GDM1 (cell line): ENCODE measurements at places on chromosomes 12 and 14.

DNA sequence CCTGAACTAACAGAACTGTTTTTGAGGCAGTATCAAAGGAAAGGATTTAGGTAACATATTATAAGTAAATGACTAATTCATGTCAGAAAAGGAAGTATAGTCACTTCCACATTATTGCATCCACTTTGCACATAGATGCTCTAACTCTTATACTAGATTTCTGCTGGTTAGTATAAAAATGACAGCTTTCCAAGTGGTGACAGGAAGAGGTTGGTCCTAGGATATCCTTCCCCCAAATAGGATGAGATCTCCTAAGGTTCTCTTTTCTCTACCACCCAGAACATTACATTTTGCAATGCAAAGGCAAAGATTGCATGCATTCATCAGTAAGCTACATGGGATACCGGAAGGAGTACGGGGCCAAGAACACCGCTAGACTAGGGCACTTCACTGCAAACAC is 15.2 kb downstream of the DAD1 start:
- no peak for DNase-seq

DNA sequence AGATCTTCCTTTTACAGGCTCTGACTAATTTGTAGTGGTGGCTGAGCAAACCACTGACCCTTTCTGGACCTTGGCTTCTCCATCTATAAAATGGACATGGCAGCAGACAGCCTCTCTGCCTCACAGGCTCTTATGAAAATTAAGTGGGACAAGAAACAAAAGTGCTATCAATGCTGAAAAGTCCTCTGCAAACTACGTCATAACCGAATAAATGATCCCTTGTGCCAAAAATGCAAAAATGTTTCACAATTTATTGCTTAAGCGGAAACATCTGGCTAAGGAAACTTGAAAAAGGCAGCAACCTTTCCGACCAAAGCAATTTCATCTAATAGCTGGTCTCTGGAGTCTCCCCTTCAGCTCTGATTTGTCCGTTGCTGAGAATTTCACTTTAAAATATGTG is 108.5 kb upstream of the PLXNC1 start:
- DNase-seq = no peak

- DNase-seq = no peak
Observed at GRCh38 chr12:29655861-29656260, 127.9 kb downstream of the TMTC1 start.

GRCh38 chr12:52432559-52433207 is 1.5 kb downstream of the KRT75 start:
- DNase-seq = no peak

- DNase-seq = no peak
Observed at GRCh38 chr12:67377541-67377940, 108.4 kb downstream of the CAND1 start.

GRCh38 chr14:60642270-60643140 is 6.8 kb downstream of the SIX1 start:
- DNase-seq = no peak

DNA sequence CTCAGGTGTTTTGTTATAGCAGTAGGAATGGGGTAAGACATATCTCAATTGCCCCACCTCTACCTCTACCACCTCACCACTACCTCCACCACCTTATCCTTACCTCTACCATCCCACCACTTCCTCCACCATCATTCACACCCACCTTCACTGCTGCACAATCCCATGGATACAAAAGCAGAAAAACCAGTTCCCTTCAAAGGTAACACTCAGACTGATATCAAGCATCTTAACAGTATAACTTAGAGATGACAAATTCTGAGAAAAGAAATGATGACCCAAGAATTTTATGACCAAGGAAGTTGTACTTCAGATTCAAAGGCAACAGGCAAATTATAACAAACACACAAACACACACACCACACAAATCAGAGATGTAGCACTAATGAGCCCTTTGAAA is 189.4 kb downstream of the NUAK1 start:
- DNase-seq = no peak

DNA sequence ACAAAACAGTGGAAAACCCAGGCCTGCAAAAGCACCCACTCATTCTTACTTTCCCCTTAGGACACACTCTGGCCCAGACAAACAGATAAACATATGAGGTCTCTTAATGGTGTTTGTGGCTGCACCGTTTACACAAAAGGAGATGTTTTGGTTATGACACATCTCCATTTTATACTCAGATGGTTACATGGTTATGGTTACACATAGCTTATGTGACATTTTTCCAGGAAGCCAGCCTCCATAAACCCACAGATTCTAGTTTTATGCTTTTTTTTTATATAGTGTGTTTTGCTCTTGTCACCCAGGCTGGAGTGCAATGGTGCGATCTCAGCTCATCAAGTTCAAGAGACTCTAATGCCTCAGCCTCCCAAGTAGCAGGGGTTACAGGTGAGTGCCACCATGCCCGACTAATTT is 3.5 kb upstream of the KLRD1 start:
- DNase-seq = no peak

DNA sequence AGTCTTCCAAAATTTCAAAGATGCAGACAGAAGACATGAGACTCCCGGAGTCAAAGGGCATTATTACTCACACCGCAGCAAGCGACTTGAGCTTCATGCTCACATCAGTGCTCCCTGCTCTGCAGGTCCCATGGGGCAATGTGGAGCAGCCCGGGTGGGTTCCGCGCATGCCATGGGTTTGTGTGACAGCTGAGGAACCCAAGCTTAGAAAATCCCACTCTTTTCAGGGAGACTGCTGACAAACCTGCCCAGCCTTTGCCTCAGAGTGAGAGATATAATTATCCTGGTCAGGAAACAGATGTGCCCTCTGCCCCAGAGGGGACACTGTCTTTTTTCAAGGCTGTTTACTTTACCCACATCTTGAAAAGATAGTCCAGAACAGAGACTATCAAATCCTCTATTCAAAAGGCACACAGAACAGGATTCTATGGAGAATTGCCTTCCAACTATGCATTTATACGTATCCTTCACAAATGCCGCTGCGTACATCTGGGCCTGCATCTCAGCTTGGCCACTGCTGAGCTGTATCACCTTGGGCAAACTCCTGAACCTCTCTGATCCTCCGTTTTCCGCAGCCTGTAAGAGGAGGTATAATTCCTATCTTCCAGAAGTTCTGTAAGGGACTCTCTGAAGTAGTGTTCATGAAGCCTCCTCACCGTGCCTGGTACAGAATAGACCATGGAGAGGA is 16.0 kb downstream of the C14orf132 start:
- DNase-seq = no peak

- DNase-seq = no peak
Observed at GRCh38 chr14:62528296-62528695, 517.0 kb downstream of the KCNH5 start.

- no peak for DNase-seq
Observed at GRCh38 chr14:99505089-99505488, 23.9 kb downstream of the CCNK start.

- no peak for DNase-seq
Observed at GRCh38 chr12:124607681-124608425, 40.4 kb upstream of the NCOR2 start.

- no peak for DNase-seq
Observed at GRCh38 chr12:40942326-40942725, 245.8 kb upstream of the PDZRN4 start.
